Activated T-helper 1 cell treated with anti-CD3 and anti-CD28 coated beads, Interleukin-2, amount 50 U/mL, for 16 hours (primary cell): ENCODE measurements at places on chromosomes 4 and X.

DNA sequence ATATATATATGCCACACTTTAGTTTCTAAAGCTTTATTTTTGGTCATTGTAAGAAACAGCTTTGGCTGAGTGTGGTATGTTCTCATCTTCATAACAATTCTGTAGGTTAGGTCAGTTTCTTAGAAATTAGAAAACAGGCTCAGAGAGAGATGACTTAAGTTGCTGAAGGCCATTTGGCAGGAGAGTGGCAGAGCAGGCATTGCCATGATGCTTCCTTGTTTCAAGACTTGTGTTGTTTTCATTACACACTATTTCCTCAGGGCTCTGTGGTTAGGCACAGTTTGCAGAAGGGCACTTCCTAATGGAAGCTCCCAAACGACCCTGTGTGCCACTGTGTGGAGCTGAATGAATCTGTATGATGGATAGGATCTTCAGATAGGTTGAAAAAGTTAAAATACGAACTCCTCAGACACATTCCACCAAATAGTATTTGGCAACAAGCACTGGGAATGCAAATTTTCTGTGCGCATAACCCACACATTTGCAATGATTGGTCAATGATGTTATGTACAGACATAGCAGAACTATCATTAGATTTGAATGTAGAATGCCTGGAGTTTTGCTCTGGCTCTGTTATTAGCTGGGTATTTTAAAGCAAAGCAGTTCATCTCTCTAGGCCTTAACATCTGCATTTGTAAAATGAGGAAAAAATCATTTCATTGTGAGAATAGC, 274.3 kb upstream of the HS3ST1 start:
- no peak for DNase-seq

DNA sequence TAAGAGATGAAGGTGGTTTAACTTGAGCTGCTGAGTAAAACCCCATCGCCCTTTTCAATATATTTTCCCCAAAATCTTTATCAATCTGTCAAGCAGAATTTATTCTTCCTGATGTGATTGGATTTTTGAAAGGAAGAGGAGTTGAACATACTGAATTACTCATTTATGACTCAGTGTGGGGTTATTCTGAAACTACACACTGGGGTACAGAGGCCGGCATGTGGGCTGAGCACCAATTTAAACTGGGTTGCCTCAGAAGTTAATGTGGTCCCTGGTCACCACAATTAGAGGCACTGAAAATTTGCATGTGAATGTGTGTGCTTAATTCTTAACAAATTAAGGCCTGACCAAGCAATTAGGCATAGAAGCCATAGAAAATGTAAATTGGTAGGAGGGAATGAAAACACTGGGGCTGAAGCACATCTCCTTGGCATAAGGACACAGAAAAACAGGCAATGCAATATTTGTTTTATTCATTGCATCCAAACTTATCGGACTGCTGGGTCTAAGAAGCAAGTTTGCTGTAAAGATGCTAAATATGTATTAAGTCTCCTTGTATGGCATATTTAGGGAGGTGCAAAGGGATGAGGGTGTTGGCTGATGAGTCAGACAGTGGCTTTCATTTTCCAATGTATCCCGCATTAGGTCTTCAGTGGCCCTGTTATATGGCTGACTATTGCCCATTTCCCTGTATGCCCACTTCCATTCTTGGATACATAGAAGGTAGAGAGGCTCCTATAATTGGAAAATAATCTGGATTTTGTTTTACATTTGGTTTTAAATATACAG, 170.9 kb downstream of the IL15 start:
- no peak for DNase-seq

DNA sequence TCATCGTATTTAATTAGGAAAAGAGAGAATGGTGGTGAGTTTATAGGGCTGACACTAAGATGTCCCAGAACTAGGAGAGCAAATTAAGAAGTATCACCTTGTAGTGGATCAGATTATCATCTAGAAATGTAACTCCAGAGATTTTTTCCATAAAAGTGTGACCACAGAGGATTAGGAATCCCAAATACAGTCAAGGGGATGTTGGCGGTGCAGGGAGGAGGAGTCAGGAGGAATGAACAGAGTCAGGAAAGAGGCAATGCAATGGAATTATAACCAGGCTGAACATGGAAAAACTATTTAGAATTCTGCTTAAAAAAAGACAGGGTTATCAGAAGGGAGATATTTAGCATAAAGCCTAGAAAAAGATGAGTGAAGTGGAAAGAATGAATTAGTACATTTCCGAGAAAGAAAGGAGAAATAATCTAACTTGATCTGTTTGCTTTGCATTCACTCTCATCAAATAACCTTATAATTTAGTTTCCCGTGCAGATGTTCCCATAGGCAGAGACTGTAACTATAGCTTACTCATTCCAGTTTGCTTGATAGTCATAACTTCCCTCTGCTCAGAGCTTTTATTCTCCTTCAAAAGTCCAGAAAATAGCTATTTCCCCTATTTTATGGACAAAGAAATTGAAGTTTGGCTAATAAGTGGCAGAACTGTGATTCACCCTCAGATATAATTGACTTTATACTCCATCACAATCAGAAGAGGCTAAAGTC, 56.4 kb downstream of the SCFD2 start:
- DNase-seq: no peak

GRCh38 chrX:50691820-50692219, 122.2 kb downstream of the SHROOM4 start:
- DNase-seq: no peak

DNA sequence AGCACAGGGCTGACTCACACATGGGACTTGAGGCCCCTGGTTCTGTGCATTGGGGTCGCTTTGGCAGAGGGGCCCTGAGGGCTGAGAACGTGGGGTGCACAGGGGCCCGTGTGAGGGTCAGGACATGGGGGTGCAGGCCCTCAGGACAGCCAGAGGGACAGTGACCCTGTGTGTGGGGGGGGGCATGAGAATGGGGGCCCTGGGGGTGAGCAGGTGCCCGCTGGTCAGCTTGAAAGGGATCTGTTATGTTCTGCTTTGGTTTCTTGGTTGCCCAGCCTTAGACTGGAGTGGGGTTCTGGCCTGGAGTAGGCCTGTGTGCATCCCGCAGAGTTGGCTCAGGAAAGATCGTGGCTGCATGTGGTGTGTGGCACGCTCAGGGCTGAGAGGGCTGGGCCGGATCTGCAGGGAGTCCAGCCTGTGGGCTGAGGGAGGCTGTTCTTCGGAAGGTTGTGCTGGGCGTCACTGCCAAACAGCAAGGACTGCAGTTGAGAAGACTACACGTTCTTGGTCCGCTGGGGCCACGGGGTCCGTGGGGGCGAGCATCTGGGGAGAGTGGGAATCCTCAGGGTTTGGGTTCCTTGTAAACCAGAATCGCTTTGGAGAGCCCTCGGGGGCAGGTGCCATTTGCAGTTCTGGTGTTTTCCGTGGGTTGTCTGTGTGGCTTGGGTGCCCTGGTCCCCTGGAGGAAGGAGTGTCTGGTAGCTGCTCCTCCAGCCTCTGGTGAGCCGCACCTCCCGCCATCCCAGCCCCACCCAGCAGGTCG, 15.2 kb upstream of the UVSSA start:
- DNase-seq: no peak

GRCh38 chr4:30717208-30718020, 2.8 kb upstream of the PCDH7 start:
- no peak for DNase-seq

- no peak for DNase-seq
Observed at GRCh38 chr4:82680834-82681233, 117.8 kb downstream of the SCD5 start.

DNA sequence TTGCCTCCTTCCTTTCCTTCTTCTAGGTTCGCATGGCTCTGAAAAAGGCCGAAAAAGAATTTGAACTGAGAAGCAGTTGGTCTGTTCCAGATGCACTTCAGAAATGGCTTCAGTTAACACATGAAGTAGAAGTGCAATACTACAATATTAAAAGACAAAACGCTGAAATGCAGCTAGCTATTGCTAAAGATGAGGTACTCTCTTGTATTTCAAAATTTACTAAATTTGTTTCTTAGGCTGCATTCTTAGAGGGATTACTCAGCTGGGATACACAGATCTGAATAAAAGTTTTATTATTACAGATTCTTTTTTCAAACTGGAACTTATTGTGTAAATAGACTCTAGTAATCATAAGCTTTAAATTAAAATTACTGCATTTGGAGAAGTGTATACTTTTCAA, 146.9 kb downstream of the STIM2 start:
- no peak for DNase-seq

GRCh38 chr4:105510245-105510644, 36.4 kb upstream of the PPA2 start:
- no peak for DNase-seq

- DNase-seq: no peak
Observed at GRCh38 chr4:879729-880077, 52.4 kb downstream of the GAK start.

GRCh38 chr4:183200453-183200852, 101.4 kb downstream of the WWC2 start:
- no peak for DNase-seq

- DNase-seq: no peak
Observed at GRCh38 chr4:30920043-30920442, 199.9 kb downstream of the PCDH7 start.

DNA sequence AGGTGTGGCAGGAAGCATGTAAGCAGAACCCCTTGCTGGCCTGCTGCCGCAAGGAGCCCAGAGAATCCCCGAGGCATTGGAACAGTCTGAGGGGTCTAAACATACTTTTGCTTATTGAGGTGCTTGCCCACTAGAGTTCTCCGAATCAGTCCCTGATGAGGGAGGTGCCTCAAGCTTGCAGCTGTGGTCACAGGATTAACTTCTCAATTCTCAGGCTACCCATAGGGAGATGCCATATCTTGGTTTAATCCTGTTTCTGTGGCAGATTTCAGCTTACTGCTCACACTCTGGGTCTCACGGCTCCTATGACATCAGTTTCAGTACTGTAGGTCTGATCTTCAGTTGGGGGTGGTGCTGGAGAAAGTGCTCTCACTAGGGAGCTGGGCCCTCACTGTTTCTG, 39.9 kb downstream of the CCNG2 start:
- DNase-seq: no peak

- no peak for DNase-seq
Observed at GRCh38 chr4:26237916-26238315, 82.9 kb upstream of the RBPJ start.

DNA sequence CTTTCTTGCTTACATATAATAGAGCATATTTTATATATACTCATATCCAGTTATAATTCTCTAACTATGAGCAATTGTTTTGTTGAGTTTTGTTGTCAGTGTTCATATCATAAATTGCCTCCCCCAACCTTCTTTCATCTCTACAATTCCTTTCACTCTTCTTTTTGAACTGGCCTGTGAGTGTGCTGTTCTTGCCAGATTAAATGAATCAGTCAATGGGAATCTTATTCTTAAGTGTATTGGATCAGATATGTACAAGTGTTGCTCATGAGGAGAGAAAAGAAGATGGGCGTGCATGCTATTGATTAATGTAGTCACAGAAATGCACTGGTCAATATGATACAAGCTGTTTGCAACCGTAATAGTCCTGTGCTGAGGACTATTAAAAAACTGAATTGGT, 728.1 kb upstream of the MAGEB2 start:
- no peak for DNase-seq

GRCh38 chr4:60195256-60195655, 1004.9 kb upstream of the ADGRL3 start:
- no peak for DNase-seq

GRCh38 chr4:75490155-75490554, 24.0 kb downstream of the RCHY1 start:
- DNase-seq: no peak

- DNase-seq: no peak
Observed at GRCh38 chrX:38514016-38514854, 47.1 kb upstream of the TSPAN7 start.

- DNase-seq: no peak
Observed at GRCh38 chr4:26033389-26033788, 119.4 kb downstream of the SMIM20 start.

GRCh38 chr4:172412851-172413580, 599.8 kb downstream of the GALNTL6 start:
- DNase-seq: no peak

DNA sequence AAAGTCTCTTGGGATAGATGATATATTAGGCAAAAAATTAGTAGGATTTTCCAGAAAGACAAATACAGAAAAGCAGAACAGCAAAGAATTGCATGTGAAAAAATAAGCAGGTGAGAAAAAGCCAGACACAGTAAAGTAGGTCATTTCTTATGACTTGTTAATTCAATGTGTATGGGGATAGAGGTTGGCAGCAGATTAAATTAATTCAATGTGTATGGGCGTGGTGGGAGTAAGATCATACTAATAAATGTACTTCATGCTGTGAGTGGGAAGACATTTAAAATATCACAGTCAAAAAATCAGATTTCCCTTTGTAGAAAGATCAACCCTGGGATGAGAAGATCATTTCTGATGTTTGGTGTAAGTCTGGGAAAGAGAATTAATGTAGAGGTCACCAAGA, 1146.4 kb upstream of the INTU start:
- DNase-seq: no peak

DNA sequence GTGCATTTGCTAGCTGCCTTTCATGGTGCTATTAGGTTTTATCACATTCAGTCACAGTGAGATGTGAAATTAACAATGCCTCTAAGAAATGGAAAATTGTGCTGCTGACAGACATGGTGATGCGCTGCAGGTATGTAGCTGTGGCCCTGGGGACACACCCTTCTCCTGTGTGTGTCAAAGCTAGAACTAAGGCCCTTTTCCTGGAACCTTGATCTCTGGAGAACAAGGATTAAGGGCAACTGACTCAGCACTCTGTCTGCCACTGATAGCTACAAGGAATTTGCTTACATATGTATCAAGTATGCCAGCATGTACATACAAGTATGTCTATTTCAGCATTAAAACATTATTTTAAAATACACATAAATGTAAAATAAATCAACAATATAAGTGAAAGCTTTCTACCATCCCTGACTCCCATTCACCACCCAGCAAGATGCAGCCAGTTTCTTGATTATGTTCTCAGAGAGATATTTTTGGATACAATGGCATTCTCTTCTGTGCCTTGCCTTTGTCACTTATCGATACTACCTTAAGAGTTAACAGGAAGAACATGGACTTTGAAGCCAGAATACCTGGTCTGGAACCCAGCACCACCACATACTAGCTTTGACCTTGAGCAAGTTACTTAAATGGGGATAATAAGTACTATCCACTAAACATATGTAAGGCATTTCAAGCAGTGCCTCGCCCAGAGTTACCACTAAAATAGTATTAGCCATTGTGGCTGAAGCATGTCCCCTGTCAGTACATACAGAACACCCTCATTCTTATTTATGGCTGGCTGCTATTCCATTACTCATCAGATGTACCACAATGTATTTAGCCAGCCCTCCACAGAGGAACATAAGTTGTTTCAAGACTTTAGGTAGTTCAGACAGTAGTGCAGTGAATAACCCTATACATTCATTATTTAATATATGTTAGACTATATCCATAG, 68.5 kb downstream of the NPNT start:
- no peak for DNase-seq

DNA sequence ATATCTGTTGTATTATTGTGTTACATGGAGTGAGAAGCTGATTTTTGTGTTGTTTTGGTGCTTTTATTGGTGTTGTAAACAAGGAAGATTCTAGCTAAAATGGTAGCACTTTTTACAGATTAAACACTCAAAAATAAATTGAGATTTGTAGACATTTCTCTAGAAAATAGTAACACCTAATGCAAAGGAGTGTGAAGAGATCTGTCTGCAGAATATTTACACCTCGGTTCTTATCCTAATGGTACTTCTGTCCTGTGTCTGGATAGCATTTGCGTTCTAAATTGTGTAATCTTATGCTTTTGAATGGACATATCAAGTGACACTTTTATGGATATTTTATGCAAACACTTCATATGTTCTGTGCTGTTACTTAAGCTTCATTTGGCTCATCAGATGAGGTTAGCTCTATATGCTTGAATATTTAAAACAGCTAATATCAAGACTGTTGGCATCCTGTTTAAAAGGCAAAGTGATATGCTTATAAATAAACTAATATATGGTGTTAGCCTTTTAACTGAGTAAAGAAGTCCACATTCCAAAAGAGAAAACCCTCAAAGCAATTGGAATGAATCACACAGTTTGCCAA, 6.0 kb downstream of the PCDH7 start:
- DNase-seq: no peak
